HS-27A (cell line): ENCODE measurements at places on chromosomes 11 and 22.
A peak's percentile ranks its signal among the peaks of the same experiment; 100 is the strongest.

- DNase-seq = no peak
Measured at GRCh38 chr22:46119093-46119728, 31.1 kb upstream of the PPARA start.

- DNase-seq = no peak
Measured at GRCh38 chr11:116786966-116787365, 857 bp downstream of the ZPR1 start.

GRCh38 chr11:91257667-91258066, 967.0 kb upstream of the FAT3 start:
- no peak for DNase-seq

- DNase-seq = no peak
Measured at GRCh38 chr11:39247570-39248137, 2211.8 kb downstream of the LRRC4C start.

- DNase-seq = no peak
Measured at GRCh38 chr11:15692739-15693138, 578.0 kb downstream of the INSC start.

DNA sequence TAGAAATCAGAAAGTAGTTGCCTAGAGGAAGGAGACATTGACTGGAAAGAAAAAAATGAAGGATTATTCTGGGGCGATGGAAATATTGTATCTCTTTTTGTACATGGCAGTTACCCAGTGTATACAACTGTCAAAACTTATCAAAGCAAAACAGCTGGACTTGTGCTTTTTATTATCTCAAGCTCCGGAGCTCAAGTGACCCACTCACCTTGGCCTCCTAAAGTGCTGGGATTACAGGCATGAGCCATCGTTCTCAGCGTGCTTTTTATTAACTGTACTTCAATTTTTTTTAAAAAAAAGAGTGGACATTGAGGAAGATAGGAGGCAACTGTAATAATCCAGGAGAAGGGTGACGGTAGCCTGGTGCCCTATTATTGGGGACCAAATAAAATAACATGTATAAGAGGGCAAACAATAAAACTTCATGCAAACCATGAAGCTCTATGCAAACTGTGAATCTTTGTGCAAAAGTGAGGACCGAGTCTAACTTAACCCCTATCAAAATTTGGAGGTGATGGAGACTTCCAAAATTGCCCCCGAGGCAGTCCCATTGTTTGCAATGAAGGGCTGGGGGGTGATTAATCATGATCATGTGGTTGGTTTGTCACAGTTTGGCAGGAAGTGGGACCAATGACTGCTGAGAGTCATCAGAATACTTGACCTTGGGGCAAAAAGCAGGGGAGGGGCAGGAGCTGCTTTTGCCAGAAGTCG, 23.5 kb downstream of the FZD4 start:
- DNase-seq = no peak

GRCh38 chr11:34977089-34977912, 60.9 kb downstream of the PDHX start:
- peak; percentile 91 for DNase-seq

GRCh38 chr11:104134745-104135144, 29.2 kb downstream of the PDGFD start:
- no peak for DNase-seq
